A549 treated with Mapracorat at 1 μM for 4 hours (cell line): ENCODE measurements at places on chromosomes 2 and 18. TPM values are rescaled to one million over a fixed set of nuclear protein-coding genes. Genes with fewer than 3 reads are reported as not detected.

Gene CIDEA
- total RNA-seq = not detected in 5 replicates

Gene ARMC9
- total RNA-seq = 13.8 to 16.1 TPM (median 14.5 TPM) in 5 replicates

Gene CPO
- total RNA-seq = 0.11 to 0.13 TPM in 2 of 5 replicates, not detected in the others

Gene EGR4
- 0.20 to 0.34 TPM (median 0.28 TPM) in 5 replicates for total RNA-seq

Gene ST6GAL2
- 13.0 to 17.3 TPM (median 16.8 TPM) in 5 replicates for total RNA-seq

Gene PSTPIP2
- 0.17 to 0.52 TPM (median 0.23 TPM) in 5 replicates for total RNA-seq

Gene DAPL1
- not detected in 5 replicates for total RNA-seq

Gene CSRNP3
- not detected in 5 replicates for total RNA-seq

Gene SPP2
- total RNA-seq = not detected in 5 replicates

Gene PAX3
- not detected in 5 replicates for total RNA-seq

Gene COL5A2
- total RNA-seq = 45.0 to 80.0 TPM (median 66.6 TPM) in 5 replicates

Gene PRSS56
- 0.07 to 0.21 TPM (median 0.12 TPM) in 5 replicates for total RNA-seq

Gene THSD7B
- total RNA-seq = not detected in 5 replicates

Gene C2orf42
- total RNA-seq = 5.5 to 8.9 TPM (median 7.5 TPM) in 5 replicates

Gene FSHR
- total RNA-seq = not detected in 5 replicates

Gene SAP130
- total RNA-seq = 10.8 to 12.0 TPM (median 11.6 TPM) in 5 replicates

Gene MAP2
- total RNA-seq = 0.74 to 1.9 TPM (median 1.4 TPM) in 5 replicates

Gene UGT1A8
- total RNA-seq = 0.06 TPM in 1 of 5 replicates, not detected in the others

Gene SERPINB11
- total RNA-seq = 0.20 TPM in 1 of 5 replicates, not detected in the others

Gene GRHL1
- 0.88 to 1.5 TPM (median 1.1 TPM) in 5 replicates for total RNA-seq

Gene HOXD13
- total RNA-seq = 0.12 to 0.30 TPM (median 0.22 TPM) in 5 replicates

Gene C2orf78
- not detected in 5 replicates for total RNA-seq

Gene OSBPL6
- total RNA-seq = 5.0 to 7.4 TPM (median 7.1 TPM) in 5 replicates

Gene CNTNAP5
- not detected in 5 replicates for total RNA-seq

Gene EPG5
- total RNA-seq = 3.3 to 4.1 TPM (median 3.8 TPM) in 5 replicates

Gene CD302
- total RNA-seq = 2.0 to 2.4 TPM (median 2.1 TPM) in 5 replicates

Gene EVA1A
- total RNA-seq = 7.8 to 14.0 TPM (median 9.1 TPM) in 5 replicates

Gene VWA3B
- 0.33 to 0.80 TPM (median 0.37 TPM) in 3 of 5 replicates, not detected in the others for total RNA-seq

Gene CDK15
- total RNA-seq = not detected in 5 replicates

Gene FOXI3
- 0.06 to 0.07 TPM in 2 of 5 replicates, not detected in the others for total RNA-seq

Gene CDH19
- total RNA-seq = 0.37 to 1.0 TPM (median 0.94 TPM) in 5 replicates

Gene AOX1
- 3.5 to 4.8 TPM (median 4.6 TPM) in 5 replicates for total RNA-seq

Gene ALKAL2
- not detected in 5 replicates for total RNA-seq

Gene COBLL1
- 4.2 to 6.2 TPM (median 5.1 TPM) in 5 replicates for total RNA-seq

Gene C1GALT1C1L
- 2.0 to 2.5 TPM (median 2.3 TPM) in 5 replicates for total RNA-seq

Gene ZSCAN30
- total RNA-seq = 0.47 to 1.6 TPM (median 0.57 TPM) in 5 replicates

Gene LYG2
- total RNA-seq = not detected in 5 replicates

Gene RNF25
- total RNA-seq = 50.2 to 55.3 TPM (median 51.5 TPM) in 5 replicates

Gene DAW1
- 2.3 to 3.2 TPM (median 2.6 TPM) in 5 replicates for total RNA-seq

Gene VIL1
- total RNA-seq = 0.13 to 0.51 TPM (median 0.21 TPM) in 5 replicates

Gene CHRND
- total RNA-seq = not detected in 5 replicates

Gene IGFBP5
- 0.08 to 0.25 TPM (median 0.20 TPM) in 5 replicates for total RNA-seq

Gene GPATCH11
- 7.7 to 11.1 TPM (median 9.6 TPM) in 5 replicates for total RNA-seq

Gene SERPINB10
- total RNA-seq = not detected in 5 replicates

Gene CREG2
- total RNA-seq = 6.8 to 13.4 TPM (median 11.9 TPM) in 5 replicates

Gene IL18RAP
- 0.11 to 0.15 TPM in 2 of 5 replicates, not detected in the others for total RNA-seq

Gene CRYGD
- total RNA-seq = not detected in 5 replicates

Gene CPLX4
- total RNA-seq = not detected in 5 replicates

Gene CCL20
- 4.2 to 9.2 TPM (median 6.9 TPM) in 5 replicates for total RNA-seq

Gene ERICH2
- not detected in 5 replicates for total RNA-seq

Gene DYNAP
- total RNA-seq = not detected in 5 replicates
